ENCODE measurements at places on chromosomes 16 and 17. TPM values are rescaled to one million over a fixed set of nuclear protein-coding genes. Genes with fewer than 3 reads are reported as not detected.

Gene PIGQ
- 70.2 TPM for total RNA-seq

Gene GPR142
- not detected for total RNA-seq

GRCh38 chr17:61469949-61470348, 17.7 kb downstream of the TBX4 start:
- no peaks in the 10 kb centered on the region for H3K36me3 ChIP-seq
- no peaks in the 10 kb centered on the region for H3K4me1 ChIP-seq
- H3K27me3 ChIP-seq = no peaks in the 10 kb centered on the region

- no peak overlapping the region for H3K4me3 ChIP-seq
- no peaks in the 10 kb centered on the region for H3K27me3 ChIP-seq
- DNase-seq = no peak
- no peak overlapping the region for H3K27ac ChIP-seq
These were observed 37.1 kb downstream of the CDRT15 start for GRCh38 chr17:14199601-14200000.

DNA sequence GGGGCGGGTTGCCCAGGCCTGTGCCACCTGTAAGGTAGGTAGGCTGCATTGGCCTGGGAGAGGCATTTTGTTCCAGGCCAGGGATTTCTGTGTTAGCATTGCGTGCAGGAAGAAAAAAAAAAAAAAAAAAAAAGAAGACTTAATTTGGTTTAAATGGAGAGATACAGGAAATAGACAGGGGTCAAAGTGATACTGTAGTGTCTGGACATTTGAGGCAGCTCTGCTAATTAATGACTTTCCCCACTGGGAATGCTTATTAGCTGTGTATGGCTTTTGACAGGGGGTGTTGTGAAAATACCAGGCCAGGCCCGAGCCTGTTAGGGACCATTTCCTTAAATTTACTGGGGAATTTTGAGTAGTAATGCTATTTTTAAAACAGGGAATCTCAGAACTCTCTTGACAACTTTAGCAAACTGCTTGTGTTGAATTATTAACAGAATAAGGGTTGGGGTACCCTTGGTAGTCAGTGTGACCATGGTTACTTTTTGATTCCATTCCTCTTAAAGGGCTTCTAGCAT, 1.0 kb downstream of the MAP2K4 start:
- no peaks in the 10 kb centered on the region for H3K27me3 ChIP-seq
- peak overlapping the region; percentile 99 for H3K4me3 ChIP-seq
- peaks cover 10% of the 10 kb centered on the region for H3K4me1 ChIP-seq
- H3K36me3 ChIP-seq = no peaks in the 10 kb centered on the region
- no peak for DNase-seq

- no peak for DNase-seq
- H3K4me1 ChIP-seq = peaks cover 18% of the 10 kb centered on the region
- no peaks in the 10 kb centered on the region for H3K36me3 ChIP-seq
- no peaks in the 10 kb centered on the region for H3K27me3 ChIP-seq
These were observed 130.0 kb downstream of the XYLT1 start for GRCh38 chr16:17340804-17341203.

GRCh38 chr17:10305398-10305797, 67.4 kb downstream of the MYH13 start:
- H3K27ac ChIP-seq = no peak overlapping the region
- no peak overlapping the region for H3K4me3 ChIP-seq
- DNase-seq = no peak
- H3K4me1 ChIP-seq = no peaks in the 10 kb centered on the region

All from ascending aorta (tissue), 2 donors.